ENCODE measurements at places on chromosomes 4 and X.

- no peak for ATAC-seq
Observed at GRCh38 chr4:70946939-70947338, 44.8 kb downstream of the MOB1B start.

- no peak for ATAC-seq
Observed at GRCh38 chr4:101190751-101191150, 156.6 kb downstream of the PPP3CA start.

DNA sequence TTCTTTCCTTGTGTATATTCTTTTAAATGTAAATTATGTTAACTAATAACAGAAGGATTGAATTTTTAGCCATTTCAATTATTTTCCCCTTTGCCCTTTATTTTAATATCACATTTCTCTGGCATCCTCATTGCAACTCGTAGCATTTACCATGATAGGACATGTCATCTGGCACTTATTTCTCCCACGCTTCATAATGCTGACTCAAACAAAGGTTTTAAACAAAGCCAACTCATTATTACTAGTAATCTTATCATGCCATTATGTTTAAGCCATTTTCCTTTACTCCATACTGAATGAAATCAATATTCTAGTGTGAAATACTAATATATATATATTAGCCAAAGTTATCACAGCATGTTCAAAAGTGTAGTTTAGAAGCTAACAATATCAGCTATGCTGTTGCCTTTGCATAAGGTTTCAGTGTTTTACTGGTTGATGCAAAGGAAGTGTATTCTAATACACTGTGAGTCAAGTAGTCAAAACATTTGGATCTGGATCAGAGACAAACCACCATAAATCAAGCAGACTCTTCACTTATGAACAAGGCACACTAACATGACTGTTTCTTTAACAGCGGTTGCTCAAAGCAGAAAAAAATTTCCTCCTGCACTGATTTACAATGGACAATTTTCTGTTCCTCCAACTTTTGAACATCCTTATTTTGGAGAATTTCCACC, 281.6 kb downstream of the SLC7A11 start:
- ATAC-seq = peak; percentile 89

- no peak for ATAC-seq
Observed at GRCh38 chrX:151860827-151861226, 51.9 kb upstream of the MAGEA4 start.

DNA sequence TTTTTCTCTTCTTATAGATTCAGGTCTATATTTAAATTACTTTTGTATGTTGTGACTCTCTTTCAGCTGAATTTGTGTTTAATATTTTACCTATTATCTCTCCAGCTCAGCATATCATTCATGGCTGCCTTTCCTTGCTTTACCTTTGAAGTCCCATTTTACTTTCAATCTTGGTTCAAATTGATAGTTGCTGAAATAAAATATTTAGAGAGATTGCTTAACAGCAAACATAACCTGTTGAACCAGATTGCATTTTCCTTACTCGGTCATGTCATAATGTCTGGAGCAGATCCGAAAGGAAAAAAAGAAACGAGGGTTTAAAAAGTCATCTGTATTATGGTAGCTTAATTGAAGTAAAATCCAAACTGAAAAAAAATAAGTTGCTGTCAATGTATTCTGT, 94.1 kb downstream of the IL1RAPL2 start:
- no peak for ATAC-seq

DNA sequence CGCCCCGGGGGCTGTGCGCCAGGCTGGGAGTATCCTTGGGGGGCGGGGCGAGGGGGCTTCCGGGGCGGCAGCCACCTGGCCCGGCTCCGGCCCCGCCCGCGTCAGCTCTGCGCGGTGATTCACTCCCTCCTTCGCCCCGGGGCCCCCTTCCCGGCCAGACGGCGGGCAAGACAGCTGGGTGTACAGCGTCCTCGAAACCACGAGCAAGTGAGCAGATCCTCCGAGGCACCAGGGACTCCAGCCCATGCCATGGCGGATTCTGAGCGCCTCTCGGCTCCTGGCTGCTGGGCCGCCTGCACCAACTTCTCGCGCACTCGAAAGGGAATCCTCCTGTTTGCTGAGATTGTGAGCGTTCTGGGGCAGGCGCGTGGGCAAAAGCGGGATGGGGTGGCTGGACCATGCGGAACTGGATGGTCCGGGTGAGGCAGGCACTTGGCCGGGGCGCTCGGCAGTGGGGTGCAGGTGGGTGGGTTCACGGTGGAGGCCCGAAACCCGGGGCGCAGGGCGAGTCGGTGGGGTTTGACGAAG, at the start of gene PLP2:
Gene PLP2 (plus strand): TSS at position 147 of the 528 bp plus-strand sequence. CDS start 103 bp downstream, at position 250.
- peak; percentile 68 for ATAC-seq

DNA sequence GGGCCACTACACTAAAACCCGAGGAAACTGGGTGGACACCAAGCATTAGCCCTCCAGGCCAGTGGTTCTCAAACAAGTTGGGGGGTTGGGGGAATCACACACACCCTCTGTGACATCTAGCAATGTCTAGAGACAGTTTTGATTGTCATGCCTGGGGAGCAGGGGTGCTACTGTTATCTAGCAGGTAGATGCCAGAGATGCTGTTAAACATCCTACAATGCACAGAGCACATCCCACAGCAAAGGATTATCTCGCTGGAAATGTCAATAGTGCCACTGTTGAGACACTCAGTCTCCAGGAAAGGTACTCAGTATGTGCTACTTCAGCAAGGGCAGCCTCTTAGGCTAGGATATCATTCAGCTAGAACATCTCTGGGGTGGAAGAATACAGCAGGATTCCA, 1.3 kb downstream of the SMC1A start:
- ATAC-seq = no peak

GRCh38 chr4:68476191-68476590, 28.9 kb downstream of the TMPRSS11E start:
- ATAC-seq = no peak

GRCh38 chr4:99861120-99861905, 32.9 kb downstream of the LAMTOR3 start:
- no peak for ATAC-seq

DNA sequence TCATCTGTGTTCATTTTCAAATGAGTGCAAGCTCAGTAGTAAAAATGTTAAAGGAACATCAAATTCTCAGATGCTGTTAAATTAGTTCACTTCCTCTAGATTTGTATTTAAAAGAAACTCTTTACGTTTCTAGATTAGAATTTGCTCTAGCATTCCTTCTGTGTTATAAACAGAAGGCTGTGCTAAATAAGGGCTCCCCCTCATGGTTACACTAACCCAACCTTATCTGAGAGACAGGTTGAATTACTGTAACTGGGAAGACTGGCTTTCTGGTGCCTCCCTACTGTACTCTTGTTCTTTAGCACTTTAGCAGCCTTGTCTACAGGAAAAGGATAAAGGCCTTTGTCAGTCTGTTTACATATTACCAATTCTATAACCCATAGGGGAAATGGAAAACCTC, 56.8 kb downstream of the RXFP1 start:
- ATAC-seq = peak; percentile 68

DNA sequence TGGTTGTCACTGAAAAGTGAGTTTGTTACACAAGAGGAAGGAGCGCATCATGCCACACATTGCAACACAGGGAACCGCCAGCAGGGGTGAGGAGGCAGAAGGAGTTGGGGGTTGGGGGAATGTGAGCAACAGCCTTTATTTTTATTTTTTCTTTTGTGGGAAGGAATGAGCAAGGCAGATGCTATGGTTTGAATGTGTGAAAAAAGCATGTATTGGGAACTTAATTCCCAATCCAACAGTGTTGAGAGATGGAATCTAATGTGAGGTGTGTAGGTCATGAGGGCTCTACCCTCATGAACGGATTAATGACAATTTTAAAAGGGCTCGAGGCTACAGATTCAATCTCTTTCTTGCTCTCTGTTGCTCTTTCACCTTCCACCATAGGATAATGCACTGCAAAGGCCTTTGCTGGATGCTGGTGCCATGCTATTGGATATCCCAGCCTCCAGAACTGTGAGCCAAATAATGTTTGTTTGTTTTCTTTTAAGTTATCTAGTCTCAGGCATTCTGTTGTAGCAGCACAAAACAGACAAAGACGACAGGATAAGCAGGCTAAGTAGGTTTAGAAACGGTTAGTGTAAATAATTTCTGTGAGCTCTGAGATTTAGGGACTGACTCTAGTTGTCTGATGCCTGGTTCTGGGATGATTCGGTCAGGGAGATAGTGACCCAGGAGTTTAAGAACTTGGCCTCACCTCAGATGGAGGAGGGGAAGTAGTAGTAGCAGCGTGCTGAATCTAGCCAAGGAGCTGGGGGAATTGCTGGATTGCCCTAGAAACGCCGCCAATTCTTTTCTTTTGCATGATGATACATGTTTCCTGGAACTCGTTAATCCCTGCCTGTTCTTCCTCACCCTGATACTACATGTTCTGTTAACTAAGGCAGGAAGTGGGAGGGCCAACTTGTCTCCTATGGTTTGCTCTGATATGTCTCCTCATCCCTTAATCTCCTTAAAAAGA, 156.6 kb upstream of the CTSO start:
- peak; percentile 77 for ATAC-seq

GRCh38 chrX:76454456-76454927, 27.0 kb downstream of the MAGEE1 start:
- peak; percentile 74 for ATAC-seq

- no peak for ATAC-seq
Observed at GRCh38 chrX:12887141-12887540, 19.3 kb upstream of the TLR8 start.

- no peak for ATAC-seq
Observed at GRCh38 chr4:156196722-156197121, 243.1 kb upstream of the CTSO start.

GRCh38 chrX:118839334-118839958, 15.8 kb downstream of the ZCCHC12 start:
- peak; percentile 95 for ATAC-seq

DNA sequence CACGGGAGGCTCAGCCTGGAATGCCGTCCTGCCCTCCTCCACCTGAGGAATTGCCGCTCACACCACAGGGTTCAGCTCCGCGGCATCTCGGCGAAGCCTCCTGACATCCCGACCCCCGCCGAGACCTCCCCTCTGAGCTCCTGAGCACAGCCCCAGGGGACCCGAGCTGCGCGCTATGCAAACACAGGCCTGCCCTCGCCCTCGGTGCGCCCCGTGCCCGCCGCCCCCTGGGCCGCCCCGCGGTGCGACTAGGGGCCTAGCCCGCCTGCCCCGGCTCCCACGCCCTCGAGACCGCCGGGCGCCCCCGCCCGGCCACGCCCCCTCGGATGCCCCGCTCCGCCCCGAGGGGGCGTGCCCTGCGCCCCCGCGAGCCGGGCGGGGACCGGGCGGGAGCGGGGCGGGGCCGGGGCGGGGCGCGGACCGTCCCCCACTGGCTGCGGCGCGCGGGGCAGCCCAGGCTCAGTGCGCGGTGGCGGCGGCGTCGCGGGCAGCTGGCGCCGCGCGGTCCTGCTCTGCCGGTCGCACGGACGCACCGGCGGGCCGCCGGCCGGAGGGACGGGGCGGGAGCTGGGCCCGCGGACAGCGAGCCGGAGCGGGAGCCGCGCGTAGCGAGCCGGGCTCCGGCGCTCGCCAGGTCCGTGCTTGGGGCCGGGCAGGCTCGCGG, at the start of gene FGFR3:
Gene FGFR3 (plus strand): TSS at position 462 of the 664 bp plus-strand sequence. CDS start 642 bp downstream, outside the sequence.
- peak; percentile 22 for ATAC-seq

DNA sequence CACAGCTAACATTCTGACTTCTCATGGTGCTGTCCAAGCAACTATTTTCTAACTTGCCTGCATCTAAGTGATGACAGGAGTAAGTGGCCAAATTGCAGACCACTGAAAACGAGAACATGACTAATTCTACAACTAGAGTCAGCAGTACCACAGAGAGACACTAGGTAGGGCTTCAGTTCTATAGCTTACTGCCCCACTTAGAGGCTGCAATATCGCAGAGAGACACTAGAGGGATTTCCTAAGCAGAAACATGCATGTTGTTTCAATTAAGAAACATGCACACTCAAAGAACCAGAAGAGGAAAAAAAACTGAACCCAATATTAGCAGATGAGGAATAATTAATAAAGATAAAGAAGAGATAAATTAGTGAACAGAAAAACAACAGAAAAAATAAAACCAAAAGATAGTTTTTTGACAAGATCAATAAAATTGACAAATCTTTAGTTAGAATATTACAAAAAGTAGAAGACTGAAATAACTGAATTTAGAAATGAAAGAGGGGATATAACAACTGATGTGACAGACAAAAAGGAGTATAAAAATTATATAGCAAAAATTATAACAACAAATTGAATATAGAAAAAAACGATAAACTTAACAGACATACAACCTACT, 100.8 kb downstream of the SPIN4 start:
- ATAC-seq = peak; percentile 93

DNA sequence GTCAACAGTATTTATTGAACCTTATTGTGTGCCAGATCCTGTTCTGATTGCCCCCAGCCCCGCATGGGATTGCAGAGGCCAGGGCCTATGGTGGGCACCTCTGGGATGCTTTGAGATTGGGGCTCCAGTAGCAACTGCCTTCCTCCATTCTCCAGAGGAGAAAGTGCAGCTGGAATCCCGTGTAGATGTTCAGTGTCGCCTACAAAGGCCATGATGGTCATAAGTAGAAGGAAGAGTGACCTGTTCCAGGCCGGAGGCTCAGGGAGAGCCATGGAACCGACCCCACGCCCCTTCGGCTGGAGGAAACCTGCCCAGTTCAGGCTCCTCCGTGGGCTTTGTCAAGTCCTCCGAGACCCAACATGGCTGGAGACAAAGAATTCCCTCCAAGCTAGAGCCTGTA, 287.5 kb downstream of the FBXW7 start:
- ATAC-seq = no peak

- no peak for ATAC-seq
Observed at GRCh38 chr4:16991450-16991849, 93.0 kb upstream of the LDB2 start.

DNA sequence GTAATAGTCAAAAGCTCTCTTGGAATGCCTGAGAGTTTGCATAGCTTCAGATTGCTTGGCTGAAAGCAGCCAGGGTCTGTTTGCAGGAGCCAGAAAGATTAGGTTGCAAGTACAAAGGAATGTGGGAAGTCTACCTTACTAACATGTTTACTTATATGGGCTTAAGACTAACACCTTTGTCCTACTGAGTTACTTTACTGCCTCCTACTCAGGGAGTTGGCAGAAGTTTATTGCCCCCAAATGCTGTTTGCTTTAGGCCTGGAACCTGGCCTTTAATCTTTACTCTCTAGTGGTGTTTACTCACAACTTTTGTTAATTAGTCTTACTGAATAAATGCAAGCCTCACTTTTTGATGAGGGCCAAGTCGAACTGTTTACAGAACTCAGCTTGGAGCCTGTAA, 219.4 kb upstream of the ZC4H2 start:
- ATAC-seq = no peak

GRCh38 chr4:79046016-79046592, 106.9 kb upstream of the PAQR3 start:
- ATAC-seq = no peak

- ATAC-seq = peak; percentile 79
Observed at GRCh38 chr4:41160012-41160789, 54.1 kb downstream of the APBB2 start.

Measured in SK-N-SH treated with all-trans-retinoic acid at 6 μM for 48 hours (cell line).